ENCODE measurements at places on chromosomes 2 and 18. TPM values are rescaled to one million over a fixed set of nuclear protein-coding genes. Genes with fewer than 3 reads are reported as not detected.
A peak's percentile ranks its signal among the peaks of the same experiment; 100 is the strongest.

- no peak for ATAC-seq
Observed at GRCh38 chr2:234593636-234594035, 96.8 kb upstream of the ARL4C start.

DNA sequence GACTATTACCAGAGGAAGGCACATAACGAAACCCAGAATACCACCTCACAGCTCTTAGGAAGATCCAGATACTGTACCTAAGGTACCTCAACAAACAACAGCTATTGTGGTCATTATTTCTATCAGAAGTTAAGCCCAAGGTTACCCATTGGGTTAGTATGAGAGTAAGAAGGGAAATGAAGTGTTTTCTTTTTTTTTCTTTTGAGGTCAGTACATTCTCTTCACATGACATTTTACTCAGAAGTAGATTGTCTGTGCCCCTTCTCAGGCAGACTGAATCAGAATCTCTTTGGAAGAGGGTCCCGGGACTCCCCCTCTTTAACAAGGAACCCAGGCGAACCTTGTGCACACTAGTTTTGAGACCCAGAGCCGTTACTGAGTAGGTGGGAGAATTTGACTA is 233.7 kb upstream of the CXCR4 start:
- peak; percentile 84 for ATAC-seq

- ATAC-seq = no peak
Observed at GRCh38 chr2:212619954-212620353, 81.4 kb upstream of the ERBB4 start.

DNA sequence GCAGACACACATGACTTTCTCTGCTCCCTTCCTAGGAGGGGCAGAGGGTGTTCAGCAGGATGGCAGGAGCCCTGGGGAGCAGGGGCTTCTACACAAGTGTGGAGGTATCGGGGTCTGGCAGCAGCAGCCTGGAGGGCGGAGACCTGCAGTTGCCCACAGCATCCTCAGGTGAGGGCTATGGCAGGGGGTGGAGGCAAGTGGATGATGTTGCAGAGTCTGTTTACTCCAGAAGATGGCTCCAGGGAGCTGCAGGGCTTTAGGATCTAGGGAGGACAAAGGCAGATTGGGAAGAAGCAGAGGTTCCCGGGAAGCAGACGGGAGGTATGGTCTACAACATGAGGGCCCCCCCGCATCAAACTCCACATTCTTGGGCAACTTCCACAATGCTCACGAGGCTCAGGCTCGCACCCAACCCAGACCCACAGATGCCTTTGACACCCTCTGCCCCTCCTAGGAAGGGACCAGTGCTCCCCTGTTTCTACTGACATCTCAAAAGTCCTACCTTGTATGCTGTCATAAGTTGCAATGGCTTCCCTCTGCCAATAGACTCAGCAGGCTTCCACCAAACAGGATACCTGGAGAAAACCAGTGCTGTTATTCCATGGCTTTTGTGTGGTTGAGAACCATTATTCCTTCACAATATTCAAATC is 12.0 kb upstream of the ATP6V1C2 start:
- no peak for ATAC-seq

DNA sequence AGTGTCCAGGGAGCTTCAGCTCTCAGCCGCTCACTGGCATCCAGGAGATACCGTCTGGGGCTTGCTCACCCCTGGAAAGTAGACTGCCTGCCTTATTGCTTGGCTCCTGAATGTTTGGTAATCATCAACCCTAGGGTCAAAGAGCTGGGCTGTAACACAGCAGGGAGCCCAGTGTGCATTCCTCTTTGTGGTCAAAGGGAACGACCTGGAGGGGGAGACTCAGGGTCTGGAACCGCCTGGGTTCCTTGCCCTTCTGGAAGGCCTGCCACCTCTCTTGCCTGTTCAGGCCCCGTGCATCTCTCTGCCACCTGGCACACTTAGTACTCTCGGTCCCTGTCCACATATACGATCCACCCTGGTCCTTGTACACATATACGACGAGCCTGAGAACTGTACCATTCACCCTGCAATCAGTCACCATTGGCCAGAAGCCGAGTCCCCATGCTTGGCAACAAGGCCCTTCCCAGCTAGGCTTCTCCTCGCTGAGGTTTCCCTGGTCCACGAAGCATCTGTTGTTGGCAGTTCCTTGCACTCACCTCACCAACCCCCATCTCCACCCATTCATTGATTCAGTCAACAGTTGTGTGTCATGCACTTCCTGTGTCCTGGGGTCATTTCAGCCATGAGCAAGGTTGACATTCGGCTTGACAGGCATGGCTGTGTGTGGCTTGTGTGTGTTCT is at the start of gene NAT8:
Gene NAT8 (minus strand): TSS at position 85 of the 681 bp plus-strand sequence. CDS start 794 bp downstream, outside the sequence.
- ATAC-seq = no peak

DNA sequence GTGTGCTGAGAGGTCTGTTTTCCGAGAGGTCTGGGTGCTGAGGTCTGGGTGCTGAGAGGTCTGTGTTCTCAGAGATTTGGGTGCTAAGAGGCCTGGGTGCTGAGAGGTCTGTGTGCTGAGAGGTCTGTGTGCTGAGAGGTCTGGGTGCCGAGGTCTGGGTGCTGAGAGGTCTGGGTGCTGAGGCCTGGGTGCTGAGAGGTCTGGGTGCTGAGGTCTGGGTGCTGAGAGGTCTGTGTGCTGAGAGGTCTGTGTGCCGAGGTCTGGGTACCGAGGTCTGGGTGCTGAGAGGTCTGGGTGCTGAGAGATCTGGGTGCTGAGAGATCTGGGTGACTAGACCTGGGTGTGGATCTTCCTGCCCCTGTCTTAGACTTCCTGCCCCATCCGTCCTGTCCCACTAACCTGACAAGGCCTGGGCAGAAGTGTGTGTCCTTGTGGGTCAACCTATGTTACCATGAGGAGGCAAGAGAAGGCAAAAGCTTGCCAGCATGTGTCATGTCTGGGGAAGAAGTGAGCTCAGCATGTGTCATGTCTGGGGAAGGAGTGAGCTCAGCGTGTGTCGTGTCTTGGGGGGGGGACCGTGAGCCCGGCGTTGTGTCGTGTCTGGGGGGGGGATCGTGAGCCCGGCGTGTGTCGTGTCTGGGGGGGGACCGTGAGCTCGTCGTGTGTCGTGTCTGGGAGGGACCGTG is 69.3 kb downstream of the KCNG2 start:
- peak; percentile 12 for ATAC-seq

DNA sequence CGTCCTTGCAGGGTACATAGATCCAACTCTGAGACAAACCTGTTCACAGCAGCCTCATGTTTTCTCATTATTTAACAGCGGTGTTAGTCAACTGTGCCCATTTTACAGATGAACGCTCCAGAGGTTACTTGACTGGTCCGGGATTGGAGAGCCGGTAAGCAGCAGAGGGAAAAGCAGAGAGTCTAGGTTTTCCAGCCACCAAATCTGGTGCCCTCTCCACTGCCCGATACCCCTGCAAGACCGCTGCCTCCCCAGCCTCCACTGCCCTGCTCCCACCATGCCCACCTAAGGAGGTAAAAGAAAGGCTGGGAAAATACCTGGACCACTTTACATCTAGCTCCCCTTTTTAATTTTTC is 51.5 kb downstream of the EIPR1 start:
- no peak for ATAC-seq

DNA sequence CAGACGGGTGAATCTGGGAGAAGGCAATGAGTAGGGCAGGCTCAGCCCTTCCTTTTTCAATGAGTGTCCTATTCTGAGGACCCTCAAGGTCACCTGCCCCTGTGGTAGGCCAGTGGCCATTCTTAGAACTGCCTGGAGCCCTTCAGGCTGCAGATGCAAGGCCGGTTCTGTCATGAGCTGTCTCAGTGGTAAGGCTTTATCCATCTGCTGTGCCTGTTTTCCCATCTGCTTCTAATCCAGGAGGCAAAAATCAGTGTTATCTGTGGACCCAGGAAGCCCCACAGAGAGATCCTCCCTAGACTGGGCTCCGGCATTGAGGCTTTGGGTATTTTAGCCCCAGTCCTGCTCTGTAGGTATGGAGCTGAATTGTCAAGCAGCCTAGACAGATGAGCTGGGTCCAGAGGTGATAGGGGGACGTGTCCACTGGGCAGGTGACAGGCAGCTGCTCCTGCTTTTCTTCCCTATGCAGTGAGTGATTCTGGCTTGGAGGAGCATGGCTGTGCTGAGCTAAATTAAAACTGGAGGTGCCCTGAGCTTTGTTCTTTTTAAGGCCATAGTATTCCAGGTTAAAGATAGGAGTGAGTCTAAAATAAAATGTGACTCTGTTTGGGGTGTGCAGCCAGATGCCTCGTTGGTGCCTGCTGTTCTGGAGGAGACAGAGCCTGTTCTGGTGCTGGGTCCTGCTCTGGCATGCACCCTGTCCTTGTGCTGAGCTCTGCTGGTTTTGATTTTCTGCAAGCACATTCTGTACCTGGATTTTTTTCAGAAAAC is 92.5 kb downstream of the FHOD3 start:
- ATAC-seq = no peak

- ATAC-seq = peak; percentile 96
Observed at GRCh38 chr2:148603562-148603920, 41.0 kb upstream of the EPC2 start.

- ATAC-seq = no peak
Observed at GRCh38 chr2:106054880-106055655, 139.0 kb downstream of the UXS1 start.

- no peak for ATAC-seq
Observed at GRCh38 chr2:807300-807699, 130.1 kb upstream of the TMEM18 start.

GRCh38 chr2:47072728-47073191 is 82.3 kb downstream of the STPG4 start:
- ATAC-seq = no peak

DNA sequence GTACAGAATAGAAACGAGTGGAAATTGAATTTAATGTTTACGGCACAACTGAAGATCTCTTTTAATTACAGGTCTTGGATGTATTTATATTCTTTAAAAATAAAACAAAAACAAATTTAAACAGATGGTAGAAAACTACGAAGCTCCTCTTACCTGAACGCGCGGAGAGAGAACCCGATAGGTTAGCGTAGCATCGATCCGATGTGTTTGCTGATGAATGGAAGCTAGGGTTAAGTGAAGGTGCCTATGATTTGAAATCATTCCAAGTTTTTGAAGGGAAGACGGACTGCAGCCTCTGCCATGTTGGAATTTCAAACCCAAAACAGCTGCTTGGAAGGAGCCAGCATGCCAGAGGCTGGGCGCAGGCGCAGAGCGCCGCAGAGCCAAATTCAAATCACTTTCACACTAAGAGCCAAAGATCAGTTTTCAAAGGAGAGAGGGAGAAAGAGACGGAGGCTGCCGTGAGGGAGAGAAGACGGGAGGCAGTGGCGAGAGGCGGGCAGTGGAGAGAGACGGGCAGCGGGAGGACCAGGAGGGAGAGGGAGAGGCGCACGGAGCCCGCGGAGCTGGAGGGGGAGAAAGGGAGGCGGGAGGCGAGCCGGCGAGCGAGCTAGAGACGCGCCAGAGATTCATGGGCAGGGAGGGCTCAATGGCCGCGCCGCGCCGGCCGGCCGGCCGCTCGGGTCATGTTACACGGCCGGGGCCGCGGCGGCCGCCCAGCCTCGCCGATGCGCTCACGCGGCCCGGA is at the start of gene FIGN:
Gene FIGN (minus strand): TSS at position 324 of the 748 bp plus-strand sequence. CDS start 1,081 bp downstream, outside the sequence.
- ATAC-seq = no peak

DNA sequence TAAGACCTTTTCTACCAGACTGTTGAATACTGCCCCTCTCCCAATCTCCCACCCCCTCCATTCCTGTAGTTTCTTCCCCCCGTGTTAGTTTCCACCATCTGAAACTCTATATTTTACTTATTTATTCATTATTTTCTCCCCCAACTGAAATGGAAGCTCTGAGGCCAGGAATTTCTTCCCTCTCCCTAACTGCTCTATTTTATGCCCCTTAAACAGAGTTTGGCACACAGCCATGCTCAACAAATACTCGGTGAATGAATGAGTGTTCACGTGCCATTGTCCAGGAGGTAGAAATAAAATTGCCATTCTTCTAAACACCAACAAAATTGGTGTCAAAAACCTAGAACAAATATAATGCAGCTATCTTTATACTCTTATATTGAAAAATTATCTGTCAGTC is 5.6 kb downstream of the ITGB1BP1 start:
- ATAC-seq = no peak

DNA sequence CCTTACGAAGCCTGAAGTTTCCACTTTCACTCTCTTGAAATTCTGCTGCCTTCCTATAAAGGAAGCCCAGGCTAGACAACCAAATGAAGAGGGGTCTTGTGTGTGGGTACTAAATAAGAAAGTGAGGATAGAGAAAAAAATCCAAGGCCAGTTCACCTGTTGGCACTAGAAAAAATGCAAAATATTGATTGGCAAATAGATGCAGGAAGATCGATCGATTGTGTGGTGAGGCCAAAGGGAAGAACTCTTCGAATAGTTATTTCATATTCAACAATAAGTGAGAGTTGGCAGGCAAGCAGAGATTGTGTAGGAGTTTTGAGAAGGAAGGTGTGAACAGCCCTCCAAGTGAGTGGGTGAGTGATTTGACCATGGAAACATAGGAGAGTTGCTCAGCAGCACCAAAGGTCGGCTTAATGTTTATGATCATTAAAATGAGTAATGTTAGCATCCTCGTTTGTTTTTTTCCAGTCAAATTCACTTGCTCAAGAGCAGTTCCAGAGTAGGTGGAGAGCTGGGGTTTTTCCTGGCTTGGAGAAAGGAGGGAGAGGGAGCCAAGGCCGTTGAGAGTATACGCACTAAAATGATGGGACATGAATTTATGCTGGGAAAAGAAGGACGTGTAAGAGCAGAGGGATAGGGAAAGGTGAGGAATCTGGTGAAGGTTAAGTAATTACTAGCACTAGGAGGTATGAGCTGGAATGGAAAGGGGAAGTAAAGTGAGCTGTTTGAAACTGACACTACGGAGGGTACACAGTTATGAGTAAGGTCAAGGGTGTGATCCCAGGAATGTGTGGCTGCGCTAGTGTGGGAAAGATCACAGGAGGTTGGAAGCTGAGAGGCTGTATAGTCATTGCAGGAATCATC is 1.1 kb upstream of the NAPG start:
- no peak for ATAC-seq

DNA sequence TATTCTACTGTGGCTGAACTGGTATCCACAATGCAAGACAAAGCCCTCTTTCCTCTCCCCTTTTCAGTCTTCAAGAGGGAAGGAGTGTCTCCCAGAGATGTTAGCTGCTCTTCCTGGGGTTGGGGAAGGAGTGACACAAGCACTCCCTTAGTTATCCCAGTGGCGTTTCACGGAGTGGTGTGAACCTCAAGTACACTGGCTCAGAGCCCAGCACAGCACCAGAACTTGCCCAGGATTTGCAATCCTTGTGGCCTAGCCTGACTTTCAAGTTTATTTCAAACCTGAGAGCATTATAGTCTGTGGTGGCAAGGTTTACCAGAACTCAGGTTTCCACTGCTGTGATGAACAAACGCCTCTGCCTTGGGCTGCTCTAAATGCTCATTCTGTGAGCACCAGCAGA is 162.5 kb downstream of the CCDC102B start:
- ATAC-seq = no peak

- ATAC-seq = no peak
Observed at GRCh38 chr2:20232837-20233207, 7.9 kb upstream of the SDC1 start.

GRCh38 chr18:66752733-66753132 is 148.8 kb upstream of the CDH19 start:
- no peak for ATAC-seq

GRCh38 chr2:14706201-14706600 is 73.7 kb downstream of the LRATD1 start:
- ATAC-seq = no peak

GRCh38 chr18:43279015-43279744 is 1.9 kb upstream of the SYT4 start:
- ATAC-seq = no peak

Gene ALLC
- total RNA-seq = not detected

Gene CMPK2
- total RNA-seq = 2.6 TPM

Gene ARPC2
- 681 TPM for total RNA-seq

Gene RAPH1
- total RNA-seq = 13.5 TPM

Gene SPATA3
- total RNA-seq = 2.5 TPM

Gene NUP35
- total RNA-seq = 33.2 TPM

Gene REG3G
- total RNA-seq = not detected
